ENCODE measurements at places on chromosomes 4 and X.

GRCh38 chr4:53019485-53020382, 157.6 kb downstream of the RASL11B start:
- no peak for DNase-seq

- no peak for DNase-seq
These were observed 90.9 kb upstream of the TMEM33 start for GRCh38 chr4:41844327-41844726.

DNA sequence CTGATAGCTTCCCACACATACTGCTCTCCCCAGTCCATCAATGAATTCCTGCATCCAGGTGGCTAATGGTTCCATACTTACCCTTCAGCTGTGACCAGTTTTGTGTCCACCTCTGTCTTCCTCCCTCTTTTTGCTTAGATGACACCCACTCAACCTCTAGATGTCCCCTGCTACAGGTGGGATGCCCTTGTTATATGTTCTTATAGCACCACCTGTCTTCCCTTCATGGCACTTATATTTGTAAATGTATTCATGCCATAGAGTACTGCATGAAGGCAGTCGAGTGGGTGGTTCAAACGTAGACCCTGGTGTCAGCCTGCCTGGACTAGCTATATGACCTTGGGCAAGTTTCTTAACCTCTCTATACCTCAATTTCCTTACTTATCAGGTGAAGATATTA, 6.5 kb upstream of the USP46 start:
- DNase-seq, result no peak

GRCh38 chrX:111283446-111283845, 13.2 kb upstream of the CAPN6 start:
- no peak for DNase-seq

GRCh38 chr4:159547645-159548308, 444.9 kb downstream of the RAPGEF2 start:
- DNase-seq, result no peak

DNA sequence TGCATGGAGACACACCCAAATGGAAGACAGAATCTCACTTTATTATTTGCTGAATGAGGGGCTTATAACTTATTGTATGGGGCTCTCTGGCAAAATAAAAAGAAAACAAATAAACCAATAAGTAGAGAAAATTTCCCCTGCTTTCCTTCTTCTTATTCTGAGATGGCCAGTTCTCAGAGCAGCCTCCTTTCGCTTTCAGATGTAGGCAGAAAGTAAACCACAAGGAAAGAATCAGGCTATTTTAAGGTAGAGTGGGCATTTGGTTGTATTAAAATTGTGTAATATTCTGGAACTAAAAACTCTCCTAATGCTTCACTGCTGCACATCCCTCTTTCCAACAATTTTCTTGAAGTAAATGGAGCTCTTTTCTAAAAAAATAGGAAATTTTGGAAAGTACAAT, 241.8 kb downstream of the GALNTL6 start:
- no peak for DNase-seq

- DNase-seq, result peak; percentile 54
These were observed 220.3 kb upstream of the CXCL13 start for GRCh38 chr4:77385124-77385969.

DNA sequence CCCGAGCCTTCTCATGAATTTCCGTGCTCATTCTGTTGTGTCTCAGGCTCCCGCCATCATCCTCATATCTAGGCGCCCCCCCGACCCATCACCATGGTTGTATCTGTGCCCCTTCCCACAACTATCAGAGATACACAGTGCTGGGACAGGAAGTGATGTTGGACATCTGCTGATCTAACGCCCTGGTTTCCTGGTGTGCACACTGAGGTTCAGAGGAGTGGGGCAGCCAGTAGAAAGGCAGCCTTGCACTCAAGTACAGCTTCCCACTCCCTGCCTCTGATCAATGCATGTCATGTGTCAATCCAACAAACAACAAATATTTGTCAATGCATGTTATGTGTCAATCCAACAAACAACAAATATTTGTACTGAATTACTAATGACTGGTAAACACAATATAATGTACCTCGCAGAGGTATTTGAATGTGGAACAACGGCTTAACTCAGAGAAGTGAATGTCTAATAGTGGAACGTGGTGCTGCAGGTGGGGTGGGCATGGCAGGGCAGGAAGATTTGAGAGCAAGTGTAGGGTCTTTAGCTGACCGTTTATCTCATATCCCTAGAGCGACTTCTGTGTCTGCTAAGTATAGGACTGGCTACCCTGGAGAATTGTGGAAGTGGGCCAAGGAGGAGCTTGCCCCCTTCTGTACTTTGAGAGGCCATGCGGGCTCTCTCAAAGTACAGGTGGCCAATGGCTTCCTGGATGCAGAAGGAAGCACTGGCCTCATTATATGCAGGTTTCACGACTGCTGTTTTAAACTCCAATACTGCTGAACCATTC, 10.3 kb upstream of the SEL1L3 start:
- no peak for DNase-seq

DNA sequence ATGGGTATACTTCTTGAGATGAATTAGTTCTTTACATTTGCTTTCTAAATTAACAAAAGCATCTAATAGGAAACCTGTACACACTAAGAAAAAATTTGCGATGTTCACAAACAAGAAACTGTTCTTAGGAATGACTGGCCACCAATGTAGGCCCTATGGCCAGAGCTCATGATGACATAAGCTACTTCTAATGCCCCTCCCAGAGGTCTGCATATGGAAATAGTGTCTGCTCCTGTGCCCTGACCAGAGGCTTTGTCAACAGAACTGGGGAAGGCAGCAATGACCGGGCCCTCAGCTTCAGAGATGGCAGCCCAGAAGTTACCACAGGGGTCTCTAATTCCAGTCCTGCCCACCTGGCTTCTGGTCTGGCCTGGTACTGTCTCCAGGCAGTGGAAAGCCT, 15.0 kb upstream of the BCLAF3 start:
- no peak for DNase-seq

GRCh38 chr4:119046263-119046662, 89.4 kb upstream of the MYOZ2 start:
- no peak for DNase-seq

DNA sequence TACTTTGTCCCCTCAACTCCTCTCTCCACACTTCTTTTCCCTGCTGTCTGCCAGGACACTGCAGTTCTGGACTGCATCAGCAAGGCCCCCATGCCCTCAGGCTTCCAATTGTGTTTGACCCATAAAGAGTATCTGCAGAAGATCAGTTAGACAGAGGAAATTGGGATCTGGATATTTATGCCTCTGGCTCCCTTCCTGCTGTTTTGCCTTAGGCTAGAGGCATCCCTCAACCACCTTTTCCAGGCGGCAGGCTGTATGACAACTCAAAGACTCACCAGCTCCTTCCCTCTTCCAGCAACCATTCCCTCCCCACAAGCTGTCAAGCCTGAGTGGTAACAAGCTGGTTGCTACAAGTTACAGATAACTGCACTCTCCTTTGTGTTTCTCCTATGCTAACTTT, 66.4 kb upstream of the NDP start:
- DNase-seq, result no peak

DNA sequence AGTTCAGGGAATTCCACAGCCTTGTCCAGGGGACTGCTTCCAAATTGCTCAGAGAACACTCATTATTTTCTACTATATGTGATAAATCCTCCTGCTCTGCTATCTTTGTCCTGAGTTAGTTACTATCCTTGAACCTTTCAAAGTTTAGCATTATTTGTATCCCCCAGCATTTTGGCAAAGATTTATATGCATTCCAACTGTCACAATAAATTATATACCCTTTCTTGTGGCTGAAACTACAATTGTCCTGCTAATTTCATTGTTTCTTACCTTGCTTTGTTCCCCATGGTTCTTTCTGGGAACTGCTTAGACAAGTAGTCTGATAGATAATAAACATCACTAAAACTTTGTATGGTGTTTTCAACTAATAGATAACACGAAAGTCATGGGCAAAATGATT, 40.5 kb downstream of the TECRL start:
- no peak for DNase-seq

GRCh38 chrX:15864629-15865028, 10.0 kb upstream of the AP1S2 start:
- DNase-seq, result no peak

- no peak for DNase-seq
These were observed 28.1 kb upstream of the HPSE start for GRCh38 chr4:83362492-83363329.

- no peak for DNase-seq
These were observed 14.7 kb upstream of the PITX2 start for GRCh38 chr4:110637408-110638088.

DNA sequence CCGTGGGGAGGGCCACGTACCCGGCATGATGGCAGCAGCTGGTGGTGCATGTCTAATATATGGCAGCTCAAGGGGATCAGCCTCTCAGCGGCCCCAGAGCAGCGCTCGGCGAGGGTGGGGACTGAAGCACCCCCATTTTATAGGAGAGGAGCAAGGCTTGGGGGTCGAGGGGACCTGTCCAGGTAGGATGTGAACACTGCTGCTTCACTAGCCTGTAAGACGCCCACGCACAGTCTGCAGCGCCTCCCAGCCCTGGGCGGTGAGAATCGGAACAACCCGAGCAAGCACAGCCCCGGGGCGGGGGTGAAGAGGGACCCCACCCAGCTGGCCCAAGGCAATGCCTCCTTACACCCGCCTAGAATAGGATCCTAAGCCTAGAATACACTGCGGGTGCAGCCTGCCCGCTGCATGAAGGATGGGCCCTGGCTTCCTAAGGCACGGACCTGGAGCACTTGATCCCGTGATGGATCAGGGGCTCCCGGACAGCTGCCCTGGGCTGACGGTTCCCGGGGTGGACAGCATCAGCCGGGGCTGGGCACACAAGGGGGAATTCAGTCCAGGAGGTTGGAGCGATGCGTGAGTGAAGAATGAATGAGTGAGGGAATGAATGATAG, 17.6 kb downstream of the ADRA2C start:
- no peak for DNase-seq

- DNase-seq, result no peak
These were observed 10.5 kb downstream of the CDX4 start for GRCh38 chrX:73457306-73457705.

- no peak for DNase-seq
These were observed 322.9 kb downstream of the BCOR start for GRCh38 chrX:39774774-39775328.

DNA sequence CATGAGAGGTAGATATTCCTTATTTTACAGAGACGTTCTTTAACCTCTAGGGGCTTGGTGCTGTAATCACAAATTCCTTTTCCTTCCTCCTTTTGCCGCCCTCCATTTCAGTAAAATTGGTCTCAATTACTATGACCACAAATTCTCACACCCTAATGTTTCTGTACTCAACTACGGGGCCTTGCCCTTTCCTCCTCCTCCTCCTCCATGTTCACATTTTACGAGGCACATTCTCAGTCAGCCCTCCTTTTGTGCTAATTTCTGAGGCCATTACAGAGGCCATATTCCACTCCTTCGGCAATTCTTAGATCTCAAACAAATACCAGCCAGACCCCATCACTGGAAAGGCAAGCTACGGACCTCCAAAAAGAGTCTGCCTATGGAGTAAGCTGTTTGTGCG, 92.1 kb downstream of the SH3KBP1 start:
- DNase-seq, result no peak

DNA sequence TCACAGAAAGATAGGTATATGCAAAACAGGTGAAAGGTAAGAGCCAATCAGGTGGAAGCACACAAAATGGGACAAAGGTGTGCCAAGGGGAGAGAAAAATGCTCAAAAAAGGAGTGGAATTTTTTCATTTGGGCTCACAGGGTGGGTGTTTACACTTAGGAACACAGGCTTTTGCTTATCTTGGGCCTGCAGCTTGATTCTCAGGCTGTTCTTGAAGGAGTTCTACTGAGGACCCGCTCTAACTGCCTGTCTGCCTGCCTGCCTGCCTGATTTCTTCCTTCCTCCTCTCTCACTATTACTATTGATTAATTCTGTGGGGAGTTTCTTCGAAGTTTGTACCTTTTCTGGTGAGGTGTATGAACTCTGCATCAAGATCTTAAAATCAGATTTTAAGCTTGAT, 120.3 kb upstream of the CTSO start:
- no peak for DNase-seq

DNA sequence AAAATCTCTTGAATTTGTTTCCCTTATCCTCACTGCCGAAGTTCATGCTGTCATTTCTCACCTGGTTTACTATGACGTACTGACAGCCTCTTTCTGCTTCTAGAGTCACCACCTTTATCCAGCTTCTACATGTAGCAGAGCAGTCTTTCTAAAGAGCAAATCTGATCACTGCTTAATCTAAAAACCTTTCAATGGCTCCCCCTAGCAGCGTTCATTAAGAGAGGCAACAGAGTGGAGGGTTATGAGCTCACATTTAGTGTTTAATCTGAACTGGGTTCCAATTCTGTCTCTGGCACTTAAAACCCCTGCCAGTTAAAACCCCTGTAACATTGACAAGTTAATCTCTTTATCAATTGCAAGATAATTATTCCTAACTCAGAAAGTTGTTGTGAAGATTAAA, 4.4 kb downstream of the RBPJ start:
- no peak for DNase-seq

GRCh38 chrX:11349661-11350337, 56.6 kb downstream of the AMELX start:
- no peak for DNase-seq

DNA sequence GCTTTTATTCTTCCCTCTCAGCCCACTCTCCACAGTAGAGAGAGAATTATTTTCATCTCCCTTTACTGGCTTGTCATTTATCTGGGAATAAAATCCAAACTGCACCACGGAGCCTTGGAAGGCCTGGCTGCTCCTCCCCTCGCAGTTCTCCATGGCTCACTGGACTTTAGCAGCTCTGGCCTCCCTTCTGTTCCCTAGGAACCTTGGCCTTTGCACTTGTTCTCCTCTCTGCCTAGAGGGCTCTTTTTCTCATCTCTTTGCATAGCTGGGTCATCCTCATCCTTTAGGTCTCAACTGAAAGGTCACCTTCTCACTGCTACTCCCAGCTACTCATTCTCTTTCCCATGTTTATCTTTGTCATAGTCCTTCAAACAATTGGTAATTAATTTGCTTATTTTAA, 31.3 kb upstream of the TAPT1 start:
- no peak for DNase-seq

GRCh38 chr4:122434285-122434684, 22.2 kb downstream of the IL2 start:
- DNase-seq, result no peak

DNA sequence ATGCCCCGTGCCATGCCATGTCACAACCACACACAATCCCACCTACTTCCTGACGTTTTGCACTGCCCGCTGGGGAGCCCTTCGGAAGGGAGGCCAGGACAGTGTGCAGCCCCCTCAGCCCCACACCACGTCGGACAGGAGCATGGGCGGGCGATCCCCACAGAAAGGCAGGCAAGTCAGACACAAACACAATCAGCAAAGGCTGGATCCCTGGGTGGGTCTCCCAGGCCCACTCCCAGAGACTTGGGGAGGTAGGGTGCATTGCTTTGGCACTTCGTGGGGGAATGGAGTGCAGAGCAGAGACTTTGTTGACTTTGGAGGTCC, 14.1 kb downstream of the LETM1 start:
- no peak for DNase-seq

GRCh38 chr4:76822303-76822702, 75.6 kb downstream of the SOWAHB start:
- DNase-seq, result no peak

DNA sequence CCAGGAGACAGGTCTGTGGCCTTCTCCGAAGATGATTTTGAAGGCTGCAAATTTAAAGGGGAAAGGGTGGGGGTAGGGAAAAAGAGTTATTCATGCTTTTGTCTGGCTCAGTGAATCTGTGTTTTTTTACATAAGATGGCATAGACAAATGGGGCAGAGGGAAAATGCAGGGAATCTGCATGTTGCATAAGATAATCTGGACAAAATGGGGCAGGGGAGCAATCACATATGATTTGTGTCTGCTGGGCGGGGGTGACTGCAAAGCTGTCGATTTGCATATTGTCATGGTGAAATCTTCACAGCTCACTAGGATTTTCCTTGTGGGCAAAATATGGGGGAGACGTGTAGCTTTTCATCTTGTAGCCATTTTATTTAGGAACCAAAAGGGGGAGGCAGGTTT, 29.4 kb upstream of the GYG2 start:
- DNase-seq, result no peak
